ENCODE measurements at places on chromosomes 2 and 18.

DNA sequence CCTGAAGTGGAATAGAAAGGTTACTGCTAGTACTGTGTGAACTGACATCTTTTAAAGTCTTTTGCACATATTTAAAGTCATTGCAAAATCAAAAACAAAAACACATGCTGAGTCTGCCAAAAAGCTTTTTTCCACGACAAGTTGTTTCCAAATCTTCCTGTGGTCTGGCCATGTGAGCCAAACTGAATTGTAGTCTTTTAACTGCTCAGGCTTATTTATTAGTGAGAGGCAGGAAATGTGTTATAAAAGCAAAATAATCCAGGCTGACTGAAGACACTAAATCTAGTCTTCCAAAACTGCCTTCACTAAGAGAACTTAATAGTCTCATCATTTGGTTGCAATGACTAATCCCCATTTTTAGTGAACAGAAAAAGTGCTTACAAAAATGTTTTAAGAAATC, 2.3 kb downstream of the KRCC1 start:
- no peak for ATAC-seq

GRCh38 chr2:82652117-82652516, 1807.0 kb downstream of the SUCLG1 start:
- no peak for ATAC-seq

DNA sequence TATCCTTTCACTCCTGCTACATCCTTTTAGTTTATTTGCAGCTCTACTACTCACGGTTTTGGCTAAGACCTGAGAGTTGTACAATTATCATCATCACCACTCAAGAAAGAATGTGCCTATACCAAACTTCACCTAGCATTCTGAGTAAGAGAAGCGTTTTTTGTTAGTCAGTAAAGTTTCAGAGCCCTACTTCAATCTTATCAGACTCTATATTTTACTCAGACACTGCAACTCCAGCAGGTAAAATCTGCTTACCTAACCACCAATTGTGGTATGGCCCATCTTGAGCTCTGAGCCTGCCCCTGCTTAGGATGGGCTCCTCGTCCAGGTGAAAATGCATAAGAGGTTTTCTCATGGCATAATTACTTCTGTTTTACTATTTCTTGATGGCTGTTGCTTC, 37.1 kb downstream of the ICOS start:
- ATAC-seq: no peak

GRCh38 chr2:88098558-88098900, 29.3 kb downstream of the FABP1 start:
- ATAC-seq: no peak

GRCh38 chr18:67266246-67267237, 250.0 kb downstream of the DSEL start:
- ATAC-seq: no peak

DNA sequence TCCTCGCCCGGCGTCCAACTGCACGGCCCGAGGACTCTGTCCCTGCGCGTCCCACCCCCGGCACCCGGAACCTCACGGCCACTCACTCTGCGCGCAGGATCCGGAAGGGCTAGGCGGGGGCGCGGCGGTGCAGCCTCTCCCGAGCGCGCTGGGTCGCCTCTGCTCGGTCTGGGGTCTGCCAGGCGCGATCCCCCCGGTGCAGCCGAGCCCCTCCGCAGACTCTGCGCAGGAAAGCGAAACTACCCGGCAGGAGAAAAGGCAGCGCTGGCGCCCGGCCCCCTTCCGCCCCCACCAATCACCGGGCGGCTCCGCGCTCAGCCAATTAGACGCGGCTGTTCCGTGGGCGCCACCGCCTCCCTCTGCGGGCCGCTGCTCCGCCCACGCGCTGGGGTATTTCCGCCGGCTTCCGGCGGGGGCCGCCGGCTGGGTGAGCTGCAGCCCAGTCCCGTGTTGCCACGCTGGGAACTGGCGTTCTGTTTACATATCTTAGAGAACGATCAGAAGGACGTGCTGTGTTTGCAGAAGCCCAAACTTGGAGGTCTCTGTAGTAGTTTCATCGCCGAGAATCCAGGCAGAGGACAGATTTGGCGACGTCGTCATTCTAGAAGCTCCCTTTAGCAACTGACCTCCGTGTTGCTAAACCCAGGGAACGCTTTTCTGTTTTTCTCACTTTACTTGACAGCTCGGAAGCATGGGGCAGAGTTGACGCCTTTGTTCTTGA, at the start of gene STAT1:
Gene STAT1, minus strand, starts transcription at position 240 of the 721 bp plus-strand sequence. CDS start 4,168 bp downstream, outside the sequence.
- ATAC-seq: peak; percentile 90

DNA sequence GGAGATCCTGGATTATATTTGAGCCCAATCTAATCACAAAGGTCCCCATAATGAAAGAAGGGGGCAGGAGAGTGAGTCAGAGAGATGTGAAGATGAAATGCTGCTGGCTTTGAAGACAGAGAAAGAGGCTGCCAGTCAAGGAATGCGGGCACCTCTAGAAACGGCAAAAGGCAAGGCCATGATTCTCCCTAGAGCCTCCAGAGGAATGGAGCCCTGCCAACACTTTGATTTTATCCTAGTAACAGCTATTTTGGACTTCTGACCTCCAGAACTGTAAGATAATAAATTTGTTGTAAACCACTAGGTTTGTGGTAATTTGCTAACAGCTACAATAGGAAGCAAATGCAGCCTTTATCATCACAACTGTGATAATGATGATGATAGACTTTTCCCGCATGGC, 32.9 kb downstream of the LBH start:
- no peak for ATAC-seq

- no peak for ATAC-seq
These were observed 31.9 kb downstream of the SPAG16 start for GRCh38 chr2:213316001-213316735.

DNA sequence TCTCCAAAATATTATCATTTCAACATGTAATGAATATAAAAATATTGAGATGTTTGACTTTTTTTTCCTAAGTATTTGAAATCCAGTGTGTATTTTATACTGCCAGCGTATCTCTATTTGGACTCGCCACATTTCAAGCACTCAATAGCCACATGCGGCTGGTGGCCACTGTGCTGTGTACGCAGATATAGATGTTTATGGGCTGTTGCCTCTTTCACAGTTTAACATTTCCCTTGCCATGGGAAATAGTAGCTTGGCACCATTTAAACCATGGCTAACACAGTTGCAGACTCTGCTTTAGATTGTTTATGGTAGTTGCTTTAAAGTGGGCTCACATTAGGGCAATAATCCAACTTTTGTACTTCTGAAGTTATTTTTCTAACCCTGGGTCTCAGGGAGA, 136.6 kb upstream of the ITGB6 start:
- ATAC-seq: no peak

DNA sequence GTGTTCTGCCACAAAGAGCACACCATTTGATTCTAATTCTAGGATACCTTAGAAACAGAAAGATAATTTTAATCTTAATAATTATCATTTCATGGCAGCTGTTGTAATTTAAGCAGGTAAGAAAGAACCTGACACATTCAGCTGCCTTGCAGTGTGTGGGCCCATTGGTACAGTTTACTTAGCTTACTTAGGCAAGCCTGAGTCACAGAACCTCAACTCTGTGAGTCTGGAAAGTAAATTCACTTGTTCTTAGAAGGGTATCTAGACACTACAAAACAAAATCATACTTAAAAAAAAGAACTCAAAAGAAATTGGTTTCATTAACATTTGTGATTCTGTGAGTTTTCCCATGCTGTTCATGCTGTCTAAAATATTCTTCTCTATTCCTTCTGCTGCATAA, 956.3 kb upstream of the SLC39A10 start:
- ATAC-seq: no peak

DNA sequence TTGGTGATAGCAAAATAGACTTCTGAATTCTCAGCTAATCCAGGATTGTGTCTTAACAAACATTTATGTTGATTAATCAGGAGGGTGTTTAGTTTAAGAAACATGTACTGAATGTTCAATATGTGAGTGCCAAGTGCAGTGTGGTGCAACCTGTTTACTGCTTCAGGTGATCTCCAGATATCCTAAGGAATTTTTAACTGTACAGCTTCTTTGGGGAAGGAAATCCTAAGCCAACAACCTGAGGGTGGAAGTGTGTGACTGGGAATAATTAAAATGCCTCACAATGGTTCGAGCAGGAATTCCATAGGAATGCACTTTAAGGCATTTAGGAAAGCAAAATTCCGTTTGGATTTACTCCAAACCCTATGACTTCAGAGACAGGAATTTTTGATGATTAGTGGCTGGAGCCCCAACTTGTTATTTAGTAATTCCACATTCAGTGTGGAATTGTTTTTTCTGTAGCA, 16.4 kb downstream of the CRIM1 start:
- no peak for ATAC-seq

- no peak for ATAC-seq
These were observed 50.4 kb downstream of the TTN start for GRCh38 chr2:178756843-178757242.

DNA sequence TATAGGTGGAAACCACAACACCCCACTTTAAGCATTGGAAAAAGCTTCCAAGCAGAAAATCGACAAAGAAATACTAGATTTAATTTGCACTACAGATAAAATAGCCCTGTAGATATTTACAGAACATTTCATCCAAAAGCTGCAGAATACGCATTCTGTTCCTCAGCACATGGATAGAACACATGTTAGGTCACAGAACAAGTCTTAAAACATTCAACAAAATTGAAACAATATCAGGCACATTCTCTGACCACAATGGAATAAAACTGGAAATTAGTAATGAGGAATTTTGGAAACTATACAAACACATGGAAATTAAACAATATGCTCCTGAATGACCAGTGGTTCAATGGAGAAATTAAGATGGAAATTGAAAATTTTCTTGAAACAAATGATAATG, 27.8 kb upstream of the XDH start:
- no peak for ATAC-seq

GRCh38 chr18:45212181-45213039, 402.9 kb upstream of the SLC14A2 start:
- peak; percentile 100 for ATAC-seq

DNA sequence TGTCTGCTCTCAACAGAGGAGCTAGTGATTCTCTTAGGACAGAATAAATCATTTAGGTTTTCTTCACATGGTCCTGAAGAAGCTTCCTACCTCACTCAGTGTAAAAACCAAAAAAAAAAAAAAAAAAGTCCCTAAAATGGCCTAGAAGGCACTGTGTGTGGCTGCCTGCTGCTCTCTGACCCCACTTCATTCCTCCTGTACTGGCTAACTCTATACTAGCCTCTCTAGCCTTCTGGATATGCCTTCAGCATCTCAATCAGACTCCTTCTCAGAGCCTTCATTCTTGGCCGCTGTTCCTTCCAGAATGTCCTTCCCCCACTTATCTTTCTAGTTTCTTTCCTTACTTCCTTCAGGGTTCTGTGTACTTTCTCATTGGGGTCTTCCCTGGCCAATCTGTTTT, 82.1 kb downstream of the CERS6 start:
- no peak for ATAC-seq

- no peak for ATAC-seq
These were observed 9.3 kb downstream of the RNF152 start for GRCh38 chr18:61883547-61883946.

GRCh38 chr2:149388120-149388816, 57.9 kb downstream of the LYPD6 start:
- ATAC-seq: no peak

- ATAC-seq: no peak
These were observed 63.0 kb downstream of the RHBDD1 start for GRCh38 chr2:226898897-226899296.

DNA sequence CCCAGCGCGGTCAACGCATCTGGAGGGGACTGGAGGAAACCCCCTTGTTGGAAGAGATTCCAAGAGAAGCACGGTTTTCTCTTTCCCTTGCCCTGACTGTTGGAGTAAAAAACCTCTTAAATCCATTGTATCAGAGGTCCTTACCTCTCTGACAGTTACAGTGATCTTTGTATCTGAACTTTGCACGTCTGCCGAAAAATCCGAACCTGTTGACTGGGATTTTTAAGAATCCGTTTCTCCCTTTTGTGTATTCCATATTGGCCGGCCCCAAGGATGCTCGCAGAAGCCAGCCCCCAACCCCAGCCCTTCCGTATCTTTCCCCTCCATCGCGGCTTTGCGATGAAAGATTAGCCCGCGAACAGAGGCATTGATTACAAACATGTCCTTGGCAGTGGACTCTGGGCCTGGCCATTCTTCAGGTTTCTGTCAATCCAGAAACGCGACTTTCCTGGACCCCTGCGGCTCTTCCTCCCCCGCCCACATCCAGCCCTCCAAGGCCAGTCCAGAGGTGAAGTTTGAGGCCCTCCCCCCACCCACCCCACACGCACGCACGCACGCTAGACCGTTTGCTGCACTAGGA, 4.6 kb upstream of the DLX1 start:
- no peak for ATAC-seq
